IPS DF 6.9 (cell line): ENCODE measurements at places on chromosomes 3 and 15.

DNA sequence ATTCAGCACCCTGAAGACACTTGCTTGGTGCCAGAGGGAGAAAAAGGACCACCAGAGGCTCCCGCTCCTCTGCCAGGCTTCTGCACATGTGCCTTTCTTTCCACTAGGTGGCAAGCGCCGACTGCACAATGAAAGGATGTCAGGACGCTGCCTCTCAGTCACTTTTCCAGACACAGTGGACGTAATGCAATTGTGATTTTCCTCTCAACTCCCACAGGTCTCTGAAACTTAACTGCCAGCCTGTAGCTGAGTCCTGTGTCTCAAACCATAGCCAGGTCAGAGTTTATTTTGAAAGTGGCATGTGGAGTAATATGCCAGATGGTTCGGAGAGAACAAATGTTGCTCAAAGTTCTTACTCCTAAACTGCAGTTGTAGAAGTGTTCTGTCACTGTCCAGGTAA is 162.9 kb downstream of the ITPR1 start:
- DNase-seq = peak; percentile 39

DNA sequence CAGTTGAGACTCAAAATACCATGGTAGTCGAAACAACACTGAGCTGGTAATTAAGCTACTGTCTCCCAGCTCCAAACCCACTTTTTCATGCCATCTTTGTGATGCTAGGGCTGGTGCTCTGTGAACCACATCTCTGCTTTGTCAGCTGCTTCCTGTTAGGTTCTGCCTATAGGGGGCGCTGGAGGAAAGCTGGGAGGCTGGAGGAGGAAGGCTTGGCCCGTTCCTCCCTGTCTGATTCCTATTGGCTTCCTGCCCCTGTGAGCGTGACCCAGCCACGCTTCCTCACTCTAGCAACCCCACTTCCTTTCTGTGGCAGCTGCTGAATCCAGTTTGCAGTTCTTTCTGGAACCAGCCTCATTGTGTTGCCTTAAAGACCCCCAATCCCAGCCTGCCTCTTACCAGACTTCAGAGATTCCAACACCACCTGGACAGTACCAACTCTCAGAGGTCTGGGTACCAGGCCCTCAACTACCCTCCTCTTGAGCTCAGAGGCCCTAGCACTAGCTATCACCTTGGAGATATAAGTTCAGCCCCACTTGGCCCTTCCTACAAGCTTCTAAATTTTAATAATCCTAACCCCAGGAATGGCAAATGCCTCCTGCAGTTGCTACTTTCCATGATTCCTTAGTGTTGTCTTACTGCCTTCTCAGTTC is 120.9 kb downstream of the ERC2 start:
- DNase-seq = peak; percentile 64

DNA sequence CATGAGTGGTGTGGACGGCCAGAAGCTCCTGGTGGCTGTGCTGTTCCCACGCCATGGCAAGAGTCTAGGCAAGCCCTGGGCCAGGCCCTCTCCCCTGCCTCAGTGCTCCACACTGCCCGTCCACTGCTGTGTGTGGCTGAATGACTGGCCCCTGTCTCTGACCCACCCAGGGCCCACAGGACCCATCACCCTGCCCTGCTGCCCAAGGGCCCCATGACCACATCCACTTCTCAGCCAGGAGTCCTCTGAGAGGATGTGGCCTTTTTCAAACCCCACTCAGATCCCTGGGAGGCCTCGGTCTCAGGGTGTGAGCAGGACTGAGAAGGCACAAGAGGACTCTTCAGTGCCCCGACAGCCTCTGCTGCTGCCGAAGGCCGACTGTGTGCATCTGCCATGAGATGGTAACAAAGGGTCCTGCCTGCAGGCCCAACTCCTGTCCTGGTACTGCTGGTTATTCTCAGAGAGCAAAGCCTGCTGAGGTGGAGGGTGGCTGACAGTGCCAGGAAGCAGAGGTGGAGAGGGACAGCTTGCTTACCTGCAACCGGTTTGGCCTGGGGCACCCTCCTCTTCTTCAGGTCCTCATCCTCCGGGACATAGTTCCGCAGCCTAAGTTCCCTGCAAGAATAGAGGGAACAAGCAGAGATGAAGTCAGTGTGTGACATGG is 47.5 kb downstream of the PTH1R start:
- DNase-seq = no peak

DNA sequence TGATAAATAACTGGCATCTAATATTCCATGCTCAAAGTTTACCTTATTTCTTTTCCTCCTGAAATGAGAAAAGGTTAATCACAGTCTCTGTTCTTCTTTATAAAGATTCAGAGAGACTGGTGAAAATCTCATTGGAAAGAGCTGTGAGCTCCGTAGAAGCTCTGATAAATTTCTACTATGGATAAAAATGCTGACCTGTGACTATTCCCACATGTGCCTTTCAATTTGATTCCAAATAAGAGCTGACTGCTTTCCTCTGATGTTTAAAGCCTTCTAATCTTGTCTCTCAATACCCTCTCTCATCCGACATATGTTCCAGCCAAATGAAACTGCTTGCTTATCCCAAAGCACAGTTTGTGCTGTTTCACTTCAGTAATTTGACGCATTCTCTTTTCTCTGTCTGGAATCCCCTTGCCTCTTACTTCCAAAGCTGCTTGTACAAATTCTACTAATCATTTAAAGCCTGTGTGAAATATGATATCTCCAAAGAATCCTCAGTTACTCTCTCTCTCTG is 130.1 kb downstream of the RTP4 start:
- DNase-seq = no peak

DNA sequence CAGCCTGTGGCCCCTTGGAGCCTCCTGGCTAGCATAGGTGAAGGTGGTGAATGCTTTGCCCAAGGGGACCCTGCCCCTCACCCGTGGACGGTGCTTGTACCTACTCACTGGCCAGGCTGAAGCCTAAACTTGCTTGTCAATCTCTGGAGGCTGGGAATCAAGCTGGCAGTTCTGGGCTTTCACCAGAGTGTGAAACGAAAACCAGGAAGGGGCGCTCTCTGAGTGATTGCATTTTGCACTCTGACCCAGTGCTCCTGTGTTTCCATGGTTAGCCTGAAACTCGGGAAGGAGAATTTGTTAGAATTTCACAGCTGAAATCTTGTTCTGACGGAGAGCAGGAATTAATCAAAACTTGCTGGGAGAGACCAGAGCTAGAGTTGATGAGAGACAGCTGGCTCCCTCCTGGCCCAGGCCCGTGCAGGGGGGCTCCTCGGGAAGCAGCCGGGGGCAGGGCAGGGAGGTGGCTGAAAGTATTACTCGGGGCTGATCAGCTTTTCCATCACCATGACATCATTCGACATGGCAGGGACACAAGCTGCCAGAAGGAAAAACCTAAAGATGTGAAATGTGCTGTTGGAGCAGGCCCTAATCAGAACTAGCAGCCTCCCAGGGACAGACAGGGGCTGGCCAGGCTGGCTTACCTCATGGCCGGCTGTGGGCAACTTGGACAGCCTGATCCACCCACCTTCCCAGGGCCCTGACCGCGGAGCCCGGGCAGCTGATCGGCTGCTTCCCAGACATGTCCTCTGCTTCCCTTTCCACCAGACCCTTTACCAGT is 323.6 kb upstream of the CTDSPL start:
- DNase-seq = no peak

- DNase-seq = no peak
Observed at GRCh38 chr3:128763967-128764366, 38.0 kb downstream of the RAB7A start.

DNA sequence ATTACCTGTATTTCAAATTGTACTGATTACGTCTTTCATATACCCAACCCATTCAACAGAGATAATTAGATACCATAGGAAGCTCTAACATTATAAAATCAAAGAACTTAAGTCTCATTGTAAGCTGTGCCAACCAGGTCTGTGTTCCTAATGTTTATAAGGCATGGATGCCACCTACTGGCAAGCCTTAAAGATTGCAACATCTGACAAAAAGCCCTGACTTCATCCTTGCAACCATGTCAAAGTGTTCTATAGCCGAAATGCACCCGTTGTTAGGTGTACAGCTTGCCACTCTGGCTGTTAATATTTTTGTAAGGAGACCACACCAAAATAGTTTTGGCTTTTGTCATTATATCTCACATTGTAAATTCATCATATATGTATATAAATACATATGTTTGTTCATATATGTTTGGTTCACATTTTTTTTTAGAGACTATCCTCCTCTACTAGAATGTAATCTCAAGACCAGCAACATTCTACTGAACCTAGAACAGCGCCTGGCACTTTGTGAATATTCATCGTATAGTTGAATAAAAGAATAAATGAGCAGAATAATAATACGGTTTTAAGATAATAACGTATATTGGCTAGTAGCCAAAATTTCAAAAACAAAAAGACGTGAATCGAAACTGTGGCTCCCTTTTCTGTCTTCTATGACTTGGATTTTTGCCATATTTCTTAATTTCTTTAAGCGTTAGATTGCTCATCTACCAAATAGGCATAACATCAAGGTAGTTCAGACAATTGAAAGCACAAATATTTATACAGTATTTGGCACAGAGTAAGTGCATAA is 258.1 kb downstream of the TBL1XR1 start:
- no peak for DNase-seq

DNA sequence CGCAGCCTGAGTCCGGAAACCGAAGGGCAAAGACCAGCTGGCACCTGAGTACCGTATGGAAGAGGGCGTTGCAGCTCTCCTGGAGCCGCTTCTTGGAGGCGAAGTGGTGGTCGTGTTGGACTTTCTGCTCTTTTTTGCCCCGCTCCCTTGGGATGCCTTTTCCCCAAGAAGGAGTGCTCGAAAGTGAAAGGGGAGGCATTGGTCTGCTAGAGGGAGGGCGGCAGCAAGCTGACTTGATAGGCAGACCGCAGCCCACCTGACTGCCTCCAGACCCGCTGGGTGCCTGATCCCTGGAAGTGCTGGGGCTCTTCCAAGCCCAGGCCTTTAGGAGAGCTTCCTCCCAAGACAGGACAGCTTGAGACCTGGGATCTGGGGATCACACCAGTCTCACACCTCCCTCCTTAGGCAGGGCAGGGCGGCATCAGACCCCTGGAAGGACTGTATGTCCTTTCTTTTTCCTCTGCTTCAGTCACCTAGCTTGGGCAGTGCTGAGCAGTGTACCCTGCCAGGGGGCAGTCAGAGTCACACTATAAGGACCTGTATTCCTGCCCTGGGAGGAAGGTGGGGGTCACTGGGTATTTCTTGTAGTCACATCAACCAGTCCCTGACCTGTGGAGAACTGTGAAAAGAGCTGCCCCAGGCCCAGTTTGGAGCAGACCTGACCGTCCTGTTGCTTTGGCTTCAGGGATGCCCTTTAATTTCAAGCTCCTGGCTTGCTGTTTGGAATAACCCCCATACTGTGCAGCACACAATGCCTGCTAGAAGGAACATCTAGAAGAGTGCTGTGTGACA is 2.1 kb downstream of the ACVR2B start:
- peak; percentile 25 for DNase-seq

GRCh38 chr3:116873142-116873541 is 163.6 kb downstream of the TUSC7 start:
- DNase-seq = no peak

DNA sequence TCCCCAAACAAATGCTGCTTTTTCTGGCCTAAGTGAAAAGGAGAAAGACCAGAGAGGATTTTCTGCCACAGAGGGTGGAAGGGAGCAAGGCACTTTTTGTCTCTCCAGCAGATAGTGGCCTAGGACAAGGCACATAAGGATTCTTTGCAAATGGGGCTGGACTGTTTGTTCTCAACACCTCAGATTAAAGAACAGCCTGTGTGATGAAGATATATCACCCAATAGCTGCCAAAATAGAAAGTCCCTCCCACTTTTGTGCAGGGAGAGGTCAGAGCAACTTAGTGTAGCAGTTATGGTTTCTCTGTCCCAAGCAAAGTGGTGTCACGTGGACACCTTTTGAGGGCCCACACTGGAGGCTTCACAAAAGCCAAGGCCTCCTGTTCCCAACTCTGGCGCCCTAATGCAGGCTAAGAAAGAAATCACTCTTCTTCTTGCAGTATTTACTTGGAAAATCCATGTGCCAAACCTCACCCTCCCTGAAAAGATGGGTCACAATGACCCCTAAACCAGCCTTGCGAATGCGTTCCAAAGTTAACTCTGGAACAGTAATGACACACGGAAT is 84.9 kb downstream of the LRIG1 start:
- no peak for DNase-seq

- no peak for DNase-seq
Observed at GRCh38 chr3:153958635-153959595, 162.3 kb upstream of the ARHGEF26 start.

GRCh38 chr15:81189583-81190283 is 6.9 kb upstream of the IL16 start:
- DNase-seq = no peak

- no peak for DNase-seq
Observed at GRCh38 chr15:92623435-92623834, 32.1 kb downstream of the FAM174B start.

DNA sequence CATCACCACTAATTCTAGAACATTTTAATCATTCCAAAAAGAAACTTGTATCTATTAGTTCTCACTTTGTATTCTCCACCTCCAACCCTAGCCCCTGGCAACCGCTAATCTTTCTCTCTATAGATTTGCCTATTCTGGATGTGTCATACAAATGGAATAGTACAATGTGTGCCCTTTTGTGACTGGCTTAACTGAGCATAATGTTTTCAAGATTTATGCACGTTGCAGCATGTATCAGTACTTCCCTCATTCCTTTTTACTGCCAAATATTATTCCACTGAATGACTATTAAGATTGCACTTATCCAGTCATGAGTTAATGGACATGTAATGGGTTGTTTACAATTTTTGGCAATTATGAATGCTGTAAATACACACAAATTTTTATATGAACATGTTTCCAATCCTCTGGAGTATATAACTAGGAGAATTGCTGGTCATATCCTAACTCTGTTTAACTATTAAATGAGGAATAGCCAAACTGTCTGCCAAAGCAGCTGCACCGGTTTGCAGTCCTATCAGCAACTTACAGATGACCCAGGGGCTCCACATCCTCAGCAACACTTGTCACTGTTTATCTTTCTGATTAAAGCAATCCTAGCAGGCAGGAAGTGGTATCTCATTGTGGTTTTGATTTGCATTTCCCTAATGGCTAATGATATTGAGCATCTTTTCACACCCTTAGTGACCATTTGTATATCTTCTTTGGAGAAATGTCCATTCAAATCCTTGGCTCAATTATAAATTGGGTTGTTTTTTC is 42.9 kb downstream of the DCUN1D1 start:
- DNase-seq = no peak

GRCh38 chr3:98528474-98529346 is 3.1 kb upstream of the GPR15 start:
- DNase-seq = no peak

DNA sequence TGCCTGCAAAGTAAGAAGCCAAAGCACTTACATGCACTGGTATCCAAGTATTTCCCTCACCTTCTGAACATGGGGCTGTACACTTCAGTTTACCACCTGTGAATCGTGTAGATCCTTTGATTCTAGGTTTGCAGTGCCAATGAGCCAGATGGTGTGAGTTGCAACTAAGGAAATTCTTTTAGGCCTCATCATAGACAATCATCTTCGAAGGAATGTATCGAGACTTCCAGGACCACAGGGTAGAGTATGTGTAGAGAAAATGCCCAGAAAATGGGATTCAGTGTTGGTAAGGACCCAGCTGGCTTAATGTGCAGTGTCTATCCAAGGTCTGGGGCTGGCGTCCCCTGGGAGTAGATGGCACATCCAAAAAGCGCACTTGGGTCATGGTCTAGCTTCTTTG is 323.2 kb upstream of the TPM1 start:
- DNase-seq = no peak
